ENCODE measurements at places on chromosomes 1 and 21.

DNA sequence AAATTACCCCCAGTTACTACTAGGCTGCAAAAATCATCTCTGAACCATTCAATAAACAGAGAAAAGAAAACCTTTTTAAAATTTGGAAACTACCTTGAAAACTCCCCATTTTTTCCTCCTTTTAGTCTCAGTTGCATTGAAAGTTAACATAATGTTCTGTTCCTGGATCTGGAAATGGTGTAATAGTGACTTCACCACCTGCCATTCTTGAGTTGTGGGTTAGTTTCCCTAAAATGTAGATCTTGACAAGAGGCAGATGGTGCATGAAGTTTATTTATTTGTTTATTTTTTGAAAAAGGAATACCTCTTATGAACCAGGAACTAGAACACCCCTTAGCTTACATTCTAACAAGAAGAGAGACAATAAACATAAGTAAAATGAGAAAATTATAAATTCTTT lies 72.8 kb downstream of the ATF6 start:
- DNase-seq, result no peak

GRCh38 chr1:26156285-26157038 lies 2.4 kb upstream of the FAM110D start:
- DNase-seq, result no peak

- DNase-seq, result no peak
These were observed 147.7 kb downstream of the CDC42BPA start for GRCh38 chr1:227170361-227171166.

GRCh38 chr1:172121081-172121717 lies 279.9 kb downstream of the DNM3 start:
- no peak for DNase-seq

GRCh38 chr1:219529116-219529515 lies 83.8 kb downstream of the ZC3H11B start:
- no peak for DNase-seq

DNA sequence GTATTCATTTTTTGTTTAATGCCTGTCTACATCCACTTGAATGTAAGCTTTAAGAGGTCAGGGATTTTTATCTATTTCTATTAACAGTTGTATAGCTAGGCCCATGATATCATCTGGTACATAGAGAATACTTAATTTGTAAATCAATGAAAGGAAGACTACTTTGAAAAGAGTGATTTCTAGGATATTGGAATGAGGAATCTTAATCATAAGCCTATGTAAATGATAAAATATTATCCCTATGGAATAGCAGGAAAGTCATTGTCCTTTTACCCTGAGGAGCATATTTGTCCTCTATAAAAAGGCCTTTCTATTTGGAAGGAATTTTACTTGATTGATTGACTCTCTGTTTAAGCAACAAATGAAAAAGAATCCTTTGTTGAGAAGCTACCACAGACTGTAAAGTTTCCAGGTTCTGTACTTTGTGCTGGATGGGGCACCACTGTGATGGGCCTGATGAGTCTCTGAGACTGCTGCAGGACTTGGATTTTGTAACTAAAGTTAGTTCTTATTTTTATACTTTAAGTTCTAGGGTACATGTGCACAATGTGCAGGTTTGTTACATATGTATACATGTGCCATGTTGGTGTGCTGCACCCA lies 53.8 kb downstream of the MAST2 start:
- no peak for DNase-seq

GRCh38 chr21:46161633-46162592 lies 6.5 kb upstream of the FTCD start:
- DNase-seq, result no peak

DNA sequence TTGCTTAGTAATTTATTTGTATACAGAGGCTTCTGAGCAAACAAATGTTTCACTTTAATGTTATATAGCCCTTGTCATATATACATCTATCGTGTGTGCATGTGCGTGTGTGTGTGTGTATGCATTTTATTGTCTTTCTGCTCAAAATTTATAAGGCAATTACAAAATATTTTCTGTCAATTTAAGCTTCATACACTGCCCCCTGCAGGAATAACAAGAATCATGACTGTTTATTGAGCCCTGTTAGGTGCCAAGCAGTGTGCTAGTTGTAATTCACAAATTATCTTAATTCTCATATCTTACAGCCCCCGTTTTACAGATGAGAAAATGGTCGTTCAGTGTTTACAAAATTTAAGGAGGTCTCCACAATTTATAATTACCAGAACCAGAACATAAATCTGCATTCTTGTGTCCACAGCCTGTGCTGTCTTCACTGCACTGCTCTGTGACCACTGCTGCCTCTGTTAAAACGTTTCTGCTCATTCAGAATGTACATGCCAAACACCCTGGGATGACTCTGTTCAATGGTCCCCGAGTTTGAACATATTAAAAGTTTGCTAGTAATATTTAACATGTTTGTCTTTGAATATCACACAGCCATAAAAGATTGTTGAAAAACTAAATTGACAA lies 181.3 kb downstream of the ATP6V1G3 start:
- DNase-seq, result no peak

DNA sequence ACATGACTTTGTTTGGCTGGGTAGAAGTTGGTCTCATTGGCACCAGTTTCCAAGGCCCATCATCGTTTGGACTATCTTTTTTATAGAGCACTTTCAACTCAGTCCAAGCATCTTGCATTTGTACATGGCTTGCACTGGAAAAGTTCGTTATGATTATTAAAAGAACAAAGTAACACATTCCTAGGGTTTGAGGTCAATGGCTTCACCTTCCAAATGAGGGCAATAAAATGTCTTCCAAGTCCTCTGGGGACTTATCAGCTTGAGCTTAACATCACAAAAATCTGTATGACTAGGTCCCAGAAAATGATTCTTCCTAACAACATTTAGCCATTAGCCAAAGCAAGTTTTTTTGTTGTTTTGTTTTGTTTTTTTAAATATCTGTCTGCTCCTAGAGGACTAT lies 610.8 kb downstream of the LMO4 start:
- no peak for DNase-seq

- no peak for DNase-seq
These were observed 1132.7 kb downstream of the KCNT2 start for GRCh38 chr1:195475568-195475967.

DNA sequence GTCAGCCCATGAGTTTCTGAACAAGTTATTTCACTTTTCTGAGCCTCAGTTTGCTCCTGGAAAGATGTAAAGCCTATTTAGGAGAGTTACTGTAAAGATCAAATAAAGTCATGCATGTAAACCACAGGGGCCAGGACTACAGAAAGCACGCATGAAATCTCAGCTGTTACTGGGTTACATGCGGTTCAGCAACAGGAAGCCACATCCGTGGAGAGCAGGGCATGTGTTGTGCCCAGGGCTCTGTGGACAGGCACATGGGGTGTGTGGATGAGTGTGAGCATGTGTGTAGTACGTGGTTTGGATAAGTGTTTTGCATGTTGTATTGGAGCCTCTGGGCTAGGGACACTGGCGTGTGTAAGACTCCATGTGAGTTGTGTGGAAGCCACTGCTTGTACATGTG lies 2.2 kb upstream of the EPHA2 start:
- DNase-seq, result no peak

DNA sequence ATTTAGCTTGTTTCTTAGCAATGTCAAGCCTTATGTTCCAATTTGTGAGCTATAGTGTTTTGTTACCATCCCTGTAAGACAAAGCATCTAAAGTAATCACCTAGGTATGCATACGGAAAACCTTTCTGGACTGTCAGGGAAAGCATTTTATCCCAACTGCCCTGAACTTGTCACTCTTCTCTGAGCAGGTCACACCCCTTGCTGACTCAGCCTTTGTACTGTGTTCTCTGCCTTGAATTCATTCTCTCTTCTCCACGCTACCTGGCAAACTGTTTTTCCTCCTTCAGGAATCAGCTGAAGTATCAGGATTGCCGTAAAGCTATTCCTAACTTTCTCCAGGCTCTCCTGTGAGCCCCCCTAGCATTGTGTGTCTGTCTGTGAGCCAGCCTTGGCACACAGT lies 54.2 kb downstream of the PBX1 start:
- DNase-seq, result no peak

- DNase-seq, result no peak
These were observed 163.4 kb upstream of the USP24 start for GRCh38 chr1:55378582-55378981.

Data from cortex of kidney (tissue), 1 donor.